ENCODE measurements at places on chromosomes 4 and X.

GRCh38 chrX:109934935-109935334 lies 68.0 kb upstream of the TMEM164 start:
- DNase-seq = no peak

DNA sequence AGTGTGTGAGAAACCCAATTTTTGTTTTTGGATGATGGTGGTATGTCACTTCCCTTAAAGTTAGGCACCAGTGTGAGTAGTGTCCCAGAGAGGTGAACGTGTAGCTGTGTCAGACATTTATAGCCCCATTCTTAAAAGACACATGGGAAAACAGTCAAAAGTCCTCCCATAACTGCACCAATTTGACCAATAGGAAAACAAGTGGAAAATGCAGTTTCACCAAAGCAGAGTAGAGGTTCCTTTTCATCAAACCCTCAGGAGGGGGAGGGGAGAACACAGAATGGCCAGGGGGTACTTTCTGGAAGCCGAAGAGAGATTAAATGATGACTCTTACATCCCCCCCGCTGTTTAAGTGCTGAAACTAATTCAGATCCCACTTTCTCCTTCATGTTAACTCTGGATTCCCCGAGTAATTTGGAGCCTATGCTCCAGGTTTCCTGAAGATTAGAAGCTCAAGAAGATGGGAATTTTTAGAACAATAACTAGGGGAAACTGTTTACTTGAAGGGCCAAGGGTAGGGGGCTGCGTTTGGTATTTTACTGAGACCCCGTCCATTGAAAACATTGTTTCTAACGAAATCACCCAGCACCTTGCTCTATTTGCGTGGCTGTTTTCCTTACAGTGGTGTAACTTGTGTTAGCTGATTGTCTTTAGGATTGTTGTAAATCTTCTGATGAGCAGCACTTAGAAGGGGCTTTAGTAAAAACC lies 2.1 kb upstream of the LEF1 start:
- DNase-seq = no peak

DNA sequence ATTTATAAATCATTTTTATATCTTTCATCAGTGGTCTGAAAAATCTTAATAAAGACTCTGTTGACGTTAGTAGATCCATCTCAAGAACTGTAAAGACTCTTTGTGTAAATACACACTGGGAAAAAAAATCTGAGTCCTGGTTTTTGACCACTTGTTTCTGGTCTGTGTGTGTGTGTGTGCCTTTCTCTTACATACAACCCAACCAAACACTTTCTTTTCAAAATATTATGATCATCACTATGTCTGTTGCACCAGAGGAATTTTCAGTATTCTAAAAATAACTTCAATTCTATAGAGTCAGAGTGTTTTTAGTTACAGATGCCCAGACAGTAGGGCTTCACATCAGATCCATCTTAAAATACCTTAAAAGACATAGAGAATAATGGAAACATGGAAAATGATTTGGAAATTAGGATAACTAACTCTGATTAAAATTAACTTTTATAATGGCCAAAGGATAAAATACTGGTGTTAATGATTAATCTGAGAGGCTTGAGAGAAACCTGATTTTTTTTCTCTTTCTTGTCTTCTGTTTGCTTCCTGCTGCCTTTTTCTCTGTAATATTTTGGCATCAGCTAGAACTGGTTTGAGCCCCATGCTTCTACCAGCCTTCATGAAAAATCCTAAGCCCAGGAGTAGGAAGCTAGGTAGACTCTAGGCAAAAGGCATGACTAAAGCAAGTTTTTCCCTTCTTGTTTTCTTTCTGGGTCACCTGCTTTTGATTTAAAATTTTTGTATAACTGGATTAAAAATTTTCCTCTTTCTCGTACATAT lies 99.7 kb downstream of the ATXN3L start:
- no peak for DNase-seq

DNA sequence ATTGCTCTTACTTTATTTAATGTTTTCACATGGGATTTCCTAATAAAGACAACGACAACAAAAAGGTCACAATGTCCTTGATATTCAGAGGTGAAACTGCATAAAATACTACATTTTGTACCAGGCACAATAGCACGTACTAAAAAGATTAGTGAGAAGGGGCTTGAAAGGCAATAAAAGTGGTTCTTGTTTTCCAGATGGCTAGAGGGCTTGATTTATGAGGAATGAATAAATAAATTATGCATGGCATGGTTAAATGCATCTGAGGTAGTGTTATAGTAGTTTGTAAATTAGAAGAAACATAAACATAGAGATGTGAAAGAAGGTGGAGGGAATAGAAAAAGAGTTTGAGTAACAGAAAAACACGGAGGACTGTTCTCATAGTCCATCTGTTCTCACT lies 123.4 kb downstream of the CLCN5 start:
- no peak for DNase-seq

GRCh38 chrX:117397844-117398243 lies 718.8 kb downstream of the KLHL13 start:
- DNase-seq = no peak
